Fibroblast of gingiva (primary cell): ENCODE measurements at places on chromosomes 3 and 15.
A peak's percentile ranks its signal among the peaks of the same experiment; 100 is the strongest.

DNA sequence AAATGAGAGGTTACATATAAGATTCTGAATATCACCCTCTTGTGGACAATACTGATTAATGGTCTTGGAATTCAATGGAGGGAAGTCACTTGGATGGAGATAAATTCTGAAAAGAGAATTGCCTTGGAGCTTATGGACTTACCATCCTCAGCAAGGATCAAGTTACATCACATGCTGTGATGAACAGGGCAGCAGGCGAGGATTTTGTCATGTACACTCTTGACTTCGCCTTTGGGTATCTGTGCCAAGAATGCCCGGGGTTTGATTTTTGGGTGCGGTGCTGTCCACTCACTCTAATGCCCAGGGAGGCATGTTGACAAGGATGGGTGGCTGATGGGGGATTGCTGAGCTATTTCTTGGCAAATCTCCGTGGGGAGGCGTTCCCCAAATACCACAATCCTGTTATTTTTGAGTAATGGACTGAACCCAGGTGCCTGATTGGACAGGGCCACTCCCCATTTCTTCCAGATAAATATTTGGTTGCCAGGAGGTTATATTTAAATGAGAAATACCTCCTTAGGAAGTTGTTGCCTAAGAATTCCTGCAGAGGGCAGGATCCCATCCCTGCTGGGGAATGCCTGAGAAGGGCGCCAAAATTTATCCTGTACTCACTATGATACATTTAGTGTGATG, 96.3 kb downstream of the TPRG1 start:
- DNase-seq = no peak

- DNase-seq = peak; percentile 10
These were observed 253.9 kb upstream of the RBMS3 start for GRCh38 chr3:29026959-29027358.

DNA sequence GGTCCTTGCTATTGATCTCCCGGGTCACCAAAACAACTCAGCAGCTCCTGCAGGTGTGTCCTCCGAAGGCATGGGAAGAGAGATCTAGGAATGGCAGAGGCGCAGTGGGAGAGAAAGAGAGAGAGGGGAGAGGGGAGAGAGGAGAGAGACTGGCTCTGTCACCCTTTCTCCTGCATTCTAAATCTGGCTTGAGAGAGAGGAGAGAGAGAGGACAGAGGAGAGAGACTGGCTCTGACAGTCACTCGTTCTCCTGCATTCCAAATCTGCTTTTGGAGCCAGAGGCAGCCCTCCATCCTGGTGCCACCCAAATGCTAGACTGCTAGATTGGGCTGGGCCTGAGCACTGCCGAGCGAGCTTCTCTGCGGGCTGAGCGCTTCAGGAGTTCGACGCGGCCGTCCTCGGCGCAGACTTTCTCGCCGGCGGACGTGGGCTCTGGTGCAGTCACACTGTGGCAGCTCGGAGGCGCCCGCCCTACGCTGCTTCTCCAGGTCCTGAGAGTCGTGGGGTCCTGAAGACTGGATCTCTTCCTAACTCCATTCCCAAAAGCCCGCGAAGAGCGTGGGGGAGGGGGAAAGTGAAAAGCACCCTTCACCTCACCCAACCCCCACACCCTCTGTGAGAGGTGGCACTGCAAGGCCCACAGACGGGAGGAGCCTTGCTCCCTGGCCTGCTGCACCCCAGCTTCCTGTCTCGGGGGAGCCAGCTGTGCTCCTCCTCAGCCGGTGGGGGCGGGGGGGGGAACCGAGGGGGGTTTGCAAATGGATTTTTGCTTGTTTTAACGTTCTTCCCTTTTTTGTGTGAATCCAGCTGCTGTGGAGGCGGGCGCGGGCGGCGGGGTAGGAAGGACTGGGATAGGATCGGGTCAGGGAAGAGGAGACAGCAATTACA, 222.3 kb downstream of the MEIS2 start:
- no peak for DNase-seq

- no peak for DNase-seq
These were observed 968 bp upstream of the TMEM266 start for GRCh38 chr15:76058714-76059319.

DNA sequence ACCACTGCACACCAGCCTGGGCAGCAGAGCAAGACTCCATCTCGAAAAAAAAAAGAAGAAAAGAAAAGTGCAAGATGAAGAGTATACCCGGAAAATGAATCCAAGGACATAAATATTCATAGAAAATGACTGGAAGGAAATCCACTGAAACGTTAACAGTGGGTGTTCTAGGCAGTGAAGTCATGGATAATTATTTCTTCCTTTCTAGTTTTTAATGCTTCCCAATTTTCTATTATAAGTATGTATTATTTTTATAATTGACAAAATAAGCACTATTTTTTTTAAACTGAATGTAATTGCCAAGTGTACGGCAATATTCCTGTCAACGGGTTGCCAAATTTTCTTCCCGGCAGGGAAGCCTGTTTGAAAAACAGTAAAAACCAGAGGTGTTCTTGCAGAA, 37.4 kb upstream of the MGLL start:
- DNase-seq = no peak

DNA sequence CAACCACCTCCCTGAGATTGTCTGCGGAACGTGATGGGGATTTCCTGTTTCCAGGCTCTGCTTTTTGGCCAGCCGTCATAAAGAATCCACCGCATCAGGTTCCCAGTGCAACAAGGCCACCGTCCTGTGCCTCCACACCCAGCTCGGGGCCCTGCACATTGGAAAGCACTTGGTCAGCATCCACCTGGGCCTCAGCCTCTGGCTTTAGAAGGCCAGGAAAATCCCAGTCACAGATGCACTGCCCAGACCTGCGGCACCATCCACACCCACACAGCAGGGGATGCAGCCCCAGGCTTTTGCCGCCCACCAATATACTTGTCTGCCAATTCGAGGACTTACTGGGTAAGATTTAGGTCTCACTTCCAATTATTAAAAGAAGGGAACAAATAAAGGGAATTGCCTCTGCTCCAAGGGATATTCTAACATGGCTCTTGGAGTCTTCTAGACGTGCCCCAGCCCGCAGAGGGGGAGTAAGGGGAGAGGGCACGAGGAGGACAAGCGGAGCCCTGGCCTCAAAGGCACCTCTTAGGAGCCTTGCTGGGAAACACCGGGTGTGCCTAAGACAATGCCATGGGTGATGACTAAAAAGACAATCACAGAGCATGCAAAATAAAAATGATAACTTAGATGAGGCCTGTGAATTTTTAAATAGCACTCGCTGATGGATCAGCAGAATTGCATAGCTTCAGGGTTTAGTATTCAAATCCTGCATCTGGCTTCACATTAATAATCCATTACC, 169.2 kb downstream of the FOXP1 start:
- DNase-seq = no peak

DNA sequence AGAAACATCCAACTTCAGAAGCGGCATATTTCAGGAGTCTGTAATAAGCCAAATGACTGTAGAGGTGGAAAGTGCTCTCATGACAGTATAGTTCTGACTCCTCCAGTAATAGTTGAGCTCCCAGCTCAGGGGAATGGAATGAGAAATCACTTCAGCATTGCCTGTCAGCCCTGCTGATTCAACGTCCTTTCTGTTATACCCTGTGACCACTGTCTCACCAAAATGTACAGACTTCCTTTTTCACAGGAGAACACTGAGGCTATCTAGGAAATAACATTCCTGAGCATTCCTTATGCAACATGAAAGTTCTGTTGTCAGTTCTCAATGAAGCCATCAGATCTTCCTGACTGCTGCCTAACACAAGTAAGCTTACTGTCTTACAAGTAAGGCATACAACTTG, 284.5 kb upstream of the MME start:
- DNase-seq = peak; percentile 57

- no peak for DNase-seq
These were observed 47.1 kb downstream of the OIP5 start for GRCh38 chr15:41285285-41285684.

DNA sequence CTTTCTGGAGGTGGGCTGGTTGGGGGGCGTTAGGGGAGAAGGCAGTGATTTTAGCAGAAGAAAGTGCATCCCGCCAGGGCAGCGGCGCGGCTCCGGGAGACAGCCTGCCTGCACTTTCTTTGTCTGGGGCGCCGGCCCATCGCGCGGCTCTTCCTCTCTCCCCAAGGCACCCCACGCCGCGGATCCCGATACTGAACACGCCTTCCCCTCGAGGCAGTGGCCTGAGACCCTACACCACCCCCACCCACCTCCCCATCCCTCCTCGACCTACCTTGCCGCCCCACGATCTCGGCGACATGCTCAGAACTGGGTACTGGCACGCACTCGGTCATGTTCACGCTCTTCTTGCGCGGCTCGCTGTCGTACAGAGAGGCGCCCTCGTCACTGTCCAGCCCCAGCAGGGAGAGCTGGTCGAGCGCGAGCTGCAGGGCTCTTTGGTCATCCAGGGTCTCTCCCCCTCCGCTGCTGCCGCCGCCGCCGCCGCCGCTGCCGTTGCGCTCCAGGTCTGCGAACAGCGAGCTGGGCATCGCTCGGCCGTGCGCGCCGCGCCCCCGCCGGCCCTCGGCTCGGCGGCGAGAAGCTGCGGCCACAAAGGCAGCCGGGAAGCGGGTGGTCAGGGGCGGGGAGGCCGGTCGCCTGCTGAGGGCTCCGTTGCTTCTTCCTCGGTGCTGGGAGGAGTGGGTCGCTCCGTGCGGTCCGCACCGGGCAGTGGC, 483 bp downstream of the MEX3B start:
- peak; percentile 46 for DNase-seq

- DNase-seq = no peak
These were observed 2.7 kb upstream of the HEG1 start for GRCh38 chr3:125058529-125058928.

GRCh38 chr15:78257681-78258080, 6.7 kb upstream of the DNAJA4 start:
- DNase-seq = no peak

GRCh38 chr3:65850261-65850660, 188.5 kb downstream of the MAGI1 start:
- no peak for DNase-seq

- no peak for DNase-seq
These were observed 278.2 kb downstream of the CTNNB1 start for GRCh38 chr3:41477399-41478014.

DNA sequence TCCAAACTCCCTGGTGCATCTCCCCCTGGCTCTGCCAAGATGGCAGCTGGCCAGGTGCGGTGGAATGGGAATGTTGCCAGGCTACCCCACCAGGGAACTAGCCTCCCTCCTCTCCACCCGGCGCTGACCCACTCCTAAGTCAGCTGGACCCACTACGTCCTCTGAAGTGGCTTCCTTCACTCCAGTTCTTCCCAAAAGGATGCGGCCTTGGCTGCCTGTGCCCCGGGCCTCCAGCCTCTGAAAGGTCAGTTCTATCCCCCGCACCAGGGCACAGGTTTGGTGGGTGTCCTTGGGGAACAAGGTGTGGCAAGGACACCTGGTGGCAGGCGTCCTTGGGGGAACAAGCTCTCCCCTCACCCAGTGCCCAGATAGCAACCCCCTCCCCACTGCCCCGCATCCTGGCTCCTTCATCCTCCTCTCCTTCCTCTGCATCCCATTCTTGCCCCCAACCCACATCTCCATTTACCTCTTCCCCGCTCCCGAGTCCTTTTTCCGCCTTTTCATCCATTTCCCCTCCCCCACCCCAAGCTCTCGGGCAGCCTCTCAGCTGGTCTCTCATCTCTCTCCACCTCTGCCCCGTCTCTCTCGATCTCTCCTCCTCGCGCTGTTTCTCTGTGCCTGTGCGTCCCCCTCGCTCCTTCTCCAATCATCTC, 54.0 kb downstream of the LHFPL4 start:
- DNase-seq = no peak

- DNase-seq = no peak
These were observed 15.6 kb upstream of the CTXND1 start for GRCh38 chr15:80267658-80268057.

DNA sequence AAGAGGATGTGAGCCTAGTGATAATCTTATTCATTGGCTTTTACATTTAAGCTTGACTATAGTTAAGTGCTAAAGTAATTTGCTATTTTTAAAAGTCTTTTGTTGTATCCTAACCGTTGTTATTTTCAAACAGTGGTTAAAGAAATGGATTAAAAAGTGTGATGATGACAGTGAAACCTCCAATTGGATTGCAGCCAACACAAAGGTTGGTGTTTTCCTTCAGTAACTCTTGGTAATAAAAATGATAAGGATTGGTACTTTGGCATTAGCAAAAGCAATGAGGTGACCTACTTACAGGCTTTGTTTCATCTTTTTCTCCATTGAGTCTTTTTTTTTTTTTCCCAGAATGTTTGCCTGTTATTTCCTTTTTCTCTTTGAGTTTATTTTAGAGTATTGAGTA, 87.5 kb upstream of the GOLGA6B start:
- DNase-seq = no peak

- peak; percentile 46 for DNase-seq
These were observed 8.8 kb downstream of the ANAPC13 start for GRCh38 chr3:134477002-134477401.

GRCh38 chr3:150535204-150535603, 11.1 kb downstream of the SERP1 start:
- DNase-seq = no peak

- no peak for DNase-seq
These were observed 190.6 kb upstream of the ADAMTS9 start for GRCh38 chr3:64878362-64878761.

DNA sequence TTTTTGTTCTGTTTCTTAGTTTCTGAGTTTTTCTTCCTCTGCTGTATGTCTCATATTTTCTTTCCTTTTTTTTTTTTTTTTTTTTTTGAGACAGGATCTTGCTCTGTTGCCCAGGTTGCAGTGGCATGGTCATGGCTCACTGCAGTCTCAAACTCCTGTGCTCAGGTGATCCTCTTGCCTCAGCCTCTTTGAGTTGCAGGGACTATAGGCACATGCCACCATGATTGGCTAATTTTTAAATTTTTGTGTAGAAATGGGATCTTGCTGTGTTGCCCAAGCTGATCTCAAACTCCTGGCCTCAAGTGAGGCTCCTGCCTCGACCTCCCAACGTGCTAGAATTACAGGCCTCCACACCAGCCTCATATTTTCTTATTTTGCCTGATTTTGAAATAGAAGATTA, 51.9 kb downstream of the CTDSPL2 start:
- DNase-seq = no peak

- DNase-seq = no peak
These were observed 23.3 kb upstream of the C15orf39 start for GRCh38 chr15:75178171-75178937.

DNA sequence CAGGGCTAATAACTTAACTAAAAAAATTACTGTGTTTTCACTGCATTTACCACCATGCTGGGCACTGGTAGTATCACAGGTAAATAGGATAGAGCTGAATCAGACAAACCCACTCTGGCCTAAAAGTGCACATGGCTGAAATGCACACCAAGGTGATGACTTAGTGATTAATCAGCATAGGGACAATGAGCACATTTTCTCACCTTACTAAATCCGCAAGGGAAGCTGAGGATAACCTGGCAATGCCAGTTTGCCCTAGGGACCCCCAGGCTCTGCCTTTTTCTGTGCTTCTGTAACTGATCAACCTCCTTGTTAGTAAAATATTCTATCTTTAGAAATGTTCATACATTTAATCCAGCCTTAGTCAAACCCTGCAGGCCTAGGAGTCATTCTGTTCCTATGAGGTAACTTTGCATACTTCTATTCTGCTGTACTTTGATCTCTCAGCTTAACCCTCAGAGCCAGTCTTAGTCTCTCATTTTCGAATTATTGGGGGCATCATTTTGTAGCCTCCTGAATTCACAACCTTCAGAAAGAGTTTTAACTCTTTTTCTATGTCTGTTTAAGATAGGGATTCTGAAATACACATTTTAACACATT, 562.9 kb upstream of the KCNMB2 start:
- peak; percentile 14 for DNase-seq
